ENCODE measurements at places on chromosomes 11 and 22.

DNA sequence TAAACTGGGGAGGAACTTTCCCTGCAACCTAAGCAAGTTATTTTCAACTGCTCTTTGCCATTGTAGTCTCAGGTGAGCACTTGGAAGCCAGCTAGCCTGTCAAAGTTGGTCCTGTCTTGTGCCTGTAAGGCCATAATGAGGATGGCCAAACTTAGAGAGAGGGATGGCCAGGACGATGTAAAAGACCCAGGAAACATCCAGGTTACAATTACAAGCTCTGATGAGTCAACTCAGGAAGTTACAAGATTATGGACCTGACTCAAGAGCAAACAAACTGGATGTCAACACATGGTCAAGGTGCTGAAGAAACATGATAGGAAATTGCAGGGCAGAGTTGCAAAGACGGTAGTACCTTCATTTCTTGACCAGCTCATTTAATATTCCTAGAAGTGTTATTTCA lies 1.6 kb downstream of the GTPBP1 start:
- DNase-seq = no peak

DNA sequence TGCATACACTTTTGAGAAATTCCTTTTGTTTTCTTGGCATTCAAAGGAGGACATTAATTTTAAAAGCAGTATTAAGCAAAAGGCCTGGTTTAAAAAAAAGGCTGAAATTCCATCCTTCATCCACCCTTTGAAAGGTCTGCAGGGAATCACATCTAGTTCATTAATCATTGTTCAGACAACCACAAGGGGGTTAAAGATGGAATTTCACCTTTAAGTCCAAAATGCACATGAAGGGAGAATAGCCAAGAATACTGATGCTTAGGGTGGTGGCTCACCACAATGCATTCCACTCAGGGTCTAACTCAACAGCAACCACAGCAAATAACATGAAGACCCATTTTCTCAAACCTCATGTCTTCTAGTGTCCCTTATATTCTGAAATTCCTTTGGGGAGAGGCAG lies 256.9 kb downstream of the CADM1 start:
- DNase-seq = no peak

DNA sequence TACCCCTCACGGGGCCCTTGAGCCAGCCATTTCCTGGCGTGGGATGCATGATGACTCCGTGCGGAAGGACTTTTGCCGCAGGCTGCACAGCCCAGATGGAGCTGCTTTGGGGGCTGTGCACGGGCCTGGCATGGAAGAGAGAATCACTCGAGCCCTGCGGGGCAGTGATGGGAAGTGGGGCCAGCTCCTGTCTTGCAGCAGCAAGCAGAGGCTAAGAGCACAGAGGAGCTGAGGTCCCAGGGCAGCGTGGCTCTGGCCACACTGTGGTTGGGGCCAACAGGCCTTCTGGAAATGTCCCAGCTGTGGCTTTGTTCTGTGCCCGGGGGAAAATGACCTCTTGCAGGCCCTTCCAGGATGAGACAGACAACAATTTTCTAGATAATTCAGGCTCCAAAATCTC lies 92.7 kb upstream of the TIMP3 start:
- no peak for DNase-seq

DNA sequence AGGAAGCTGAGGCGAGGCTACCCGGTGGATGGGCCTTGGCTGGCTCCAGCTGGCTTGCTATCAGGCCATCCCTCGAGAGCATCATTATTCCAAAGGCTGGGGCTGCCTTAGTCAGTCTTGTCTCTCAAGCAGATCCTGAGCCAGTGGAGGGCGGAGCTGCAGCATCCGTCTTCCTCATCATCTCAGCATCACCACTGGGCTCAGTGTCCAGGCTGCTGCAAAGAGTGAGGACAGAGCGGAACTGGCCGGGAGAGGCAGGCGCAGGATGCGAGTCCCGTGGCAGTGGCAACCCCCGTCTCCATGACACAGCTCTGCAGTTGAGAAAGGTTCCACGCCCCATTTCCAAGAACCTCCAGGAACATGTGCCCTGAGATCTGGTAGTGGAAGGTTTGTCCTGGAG lies 4.4 kb downstream of the TP53I11 start:
- DNase-seq = no peak

- DNase-seq = no peak
Observed at GRCh38 chr22:24601217-24602104, 1.5 kb upstream of the GGT1 start.

DNA sequence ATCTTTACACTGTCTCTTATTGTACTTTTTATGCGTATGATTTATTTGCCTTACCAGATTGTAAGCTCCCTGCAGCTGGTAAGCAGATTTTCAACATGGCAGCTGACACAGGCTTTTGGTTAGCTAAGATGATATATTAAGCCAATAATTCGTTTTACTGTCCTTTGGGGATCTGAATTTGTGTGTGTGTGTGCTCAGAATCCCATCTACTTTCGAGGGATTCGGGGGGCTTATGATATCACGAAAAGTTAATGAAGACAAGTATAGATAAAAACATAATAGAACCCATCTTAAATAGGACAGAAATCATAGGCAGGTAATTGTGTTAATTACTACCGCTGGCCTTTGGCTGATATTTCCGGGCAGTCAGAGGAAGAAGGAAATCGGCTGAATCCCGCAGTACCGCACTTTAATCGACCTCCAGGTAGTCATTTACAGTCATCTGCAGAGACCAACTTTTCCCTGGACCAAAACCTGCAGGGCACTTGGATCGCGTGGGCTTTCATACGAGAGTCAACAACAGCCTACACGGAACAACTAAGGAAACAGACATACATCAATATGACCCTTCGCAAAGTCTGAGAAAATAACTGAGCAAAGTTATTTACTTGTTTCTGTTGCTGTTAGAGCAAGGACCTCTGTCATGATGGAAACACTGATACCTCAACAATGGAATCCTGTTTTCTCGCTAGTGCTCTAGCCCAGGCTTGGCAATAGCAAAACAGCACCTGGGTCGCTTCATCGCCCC lies 802 bp downstream of the KBTBD3 start:
- DNase-seq = no peak

DNA sequence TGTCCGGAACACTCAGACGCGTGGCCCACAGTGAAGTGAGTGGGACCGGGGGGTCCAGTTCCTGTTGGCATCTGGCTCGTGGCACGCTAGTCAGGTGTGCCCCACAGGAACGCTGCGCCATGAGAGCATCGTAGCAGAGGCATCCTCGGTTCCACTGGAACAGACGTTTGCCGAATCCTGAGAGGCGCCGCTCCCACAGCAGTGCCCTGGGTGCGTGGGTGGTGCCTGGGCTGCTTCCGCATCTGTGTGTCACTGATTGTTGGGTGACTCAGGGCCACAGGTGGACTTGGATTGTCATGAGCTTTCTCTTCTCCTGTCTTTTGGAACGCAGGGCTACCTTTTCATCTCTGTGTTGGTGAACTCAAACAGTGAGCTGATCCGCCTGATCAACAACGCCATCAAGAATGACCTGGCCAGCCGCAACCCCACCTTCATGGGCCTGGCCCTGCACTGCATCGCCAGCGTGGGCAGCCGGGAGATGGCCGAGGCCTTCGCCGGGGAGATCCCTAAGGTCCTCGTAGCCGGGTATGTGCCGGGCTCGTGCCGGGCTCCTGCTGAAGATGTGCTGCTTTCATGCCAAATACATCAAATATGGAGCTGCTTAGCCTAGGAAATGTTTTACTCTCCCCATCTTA lies 46.2 kb downstream of the AP2A2 start:
- DNase-seq = no peak

DNA sequence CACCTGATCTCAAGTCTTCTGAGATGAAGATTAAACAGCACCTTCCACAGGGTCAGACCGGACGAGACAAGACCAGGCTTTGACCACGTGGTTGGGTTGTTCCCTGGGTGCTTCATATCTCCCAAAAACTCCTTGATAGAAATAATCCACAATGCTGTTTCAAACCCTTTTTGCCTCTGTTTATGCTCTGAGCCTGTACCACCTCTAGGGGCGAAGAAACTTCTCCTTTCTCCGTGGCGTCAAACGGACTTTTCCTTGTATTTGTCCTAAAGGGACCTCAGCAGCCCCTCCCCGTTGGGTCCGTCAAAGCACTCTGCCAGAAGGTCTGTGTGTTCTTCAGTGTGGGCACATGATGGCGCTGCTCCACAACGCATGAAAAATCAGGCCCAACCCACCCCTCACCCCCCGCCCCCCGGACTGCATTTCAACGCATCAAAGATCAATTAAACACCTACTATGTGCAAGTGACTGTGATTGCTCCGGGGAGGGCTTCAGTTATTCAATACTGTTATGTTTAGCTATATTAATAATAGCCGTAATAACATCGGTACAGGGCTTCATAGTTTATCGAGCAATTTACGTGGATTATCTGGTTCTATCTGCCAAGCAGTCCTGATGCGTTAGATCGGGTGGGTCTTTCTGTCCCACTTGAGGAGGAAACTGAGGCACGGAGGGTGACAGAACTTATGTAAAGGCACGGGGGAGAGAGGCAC lies 17.3 kb upstream of the EIF3D start:
- no peak for DNase-seq

DNA sequence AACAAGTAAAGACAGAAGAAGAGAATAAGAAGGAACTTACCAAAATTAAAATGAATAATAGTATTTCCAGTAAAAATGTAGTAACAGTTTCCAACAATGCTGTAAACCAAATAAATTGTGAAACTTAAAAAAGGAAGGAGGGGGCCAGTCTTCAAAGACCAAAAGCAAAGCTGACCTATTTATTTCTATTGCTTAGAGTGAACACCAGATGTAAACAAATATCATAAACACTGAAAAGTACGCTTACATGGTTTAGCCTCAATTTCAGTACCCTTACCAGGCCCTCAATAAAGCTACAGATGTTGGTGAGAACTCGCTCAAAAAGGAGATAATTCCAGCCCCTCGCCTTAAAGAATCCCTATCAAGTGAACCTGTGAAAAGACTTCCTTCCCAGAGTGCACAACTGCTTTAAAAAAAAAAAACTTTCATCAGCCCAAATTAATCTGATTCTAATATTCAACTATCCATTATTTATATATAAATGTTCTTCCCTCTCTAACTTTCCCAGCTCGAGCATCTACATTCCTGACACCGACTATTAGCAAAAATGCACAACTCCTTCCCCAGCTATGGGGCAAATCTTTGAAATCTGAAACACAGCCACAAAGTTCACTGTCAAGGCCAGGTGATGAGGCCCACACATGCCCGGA lies 2.4 kb downstream of the PHF21A start:
- no peak for DNase-seq

- DNase-seq = no peak
Observed at GRCh38 chr11:121421149-121421901, 30.8 kb upstream of the SORL1 start.

Data from T-cell (primary cell).